ENCODE measurements at places on chromosomes 7 and 10.
A peak's percentile ranks its signal among the peaks of the same experiment; 100 is the strongest.

DNA sequence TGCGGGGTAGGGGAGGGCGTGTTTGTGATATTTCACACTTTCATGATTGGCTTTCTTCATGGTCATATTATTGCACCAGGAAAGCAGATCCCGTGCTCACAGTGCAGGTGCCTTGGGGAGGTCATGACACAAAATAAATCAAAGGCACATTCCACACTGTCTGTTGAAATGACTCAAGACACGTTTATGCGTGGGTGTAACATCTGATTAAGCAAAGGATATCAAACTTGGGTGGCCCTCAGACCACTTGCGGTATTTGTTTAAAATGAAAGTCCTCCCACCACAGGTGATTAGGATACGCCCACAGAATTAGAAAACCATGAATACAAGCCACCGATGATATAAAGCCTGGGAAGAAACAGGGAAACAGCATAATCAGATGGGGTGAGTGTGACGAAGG, 51.1 kb downstream of the SVIL start:
- no peak for DNase-seq

DNA sequence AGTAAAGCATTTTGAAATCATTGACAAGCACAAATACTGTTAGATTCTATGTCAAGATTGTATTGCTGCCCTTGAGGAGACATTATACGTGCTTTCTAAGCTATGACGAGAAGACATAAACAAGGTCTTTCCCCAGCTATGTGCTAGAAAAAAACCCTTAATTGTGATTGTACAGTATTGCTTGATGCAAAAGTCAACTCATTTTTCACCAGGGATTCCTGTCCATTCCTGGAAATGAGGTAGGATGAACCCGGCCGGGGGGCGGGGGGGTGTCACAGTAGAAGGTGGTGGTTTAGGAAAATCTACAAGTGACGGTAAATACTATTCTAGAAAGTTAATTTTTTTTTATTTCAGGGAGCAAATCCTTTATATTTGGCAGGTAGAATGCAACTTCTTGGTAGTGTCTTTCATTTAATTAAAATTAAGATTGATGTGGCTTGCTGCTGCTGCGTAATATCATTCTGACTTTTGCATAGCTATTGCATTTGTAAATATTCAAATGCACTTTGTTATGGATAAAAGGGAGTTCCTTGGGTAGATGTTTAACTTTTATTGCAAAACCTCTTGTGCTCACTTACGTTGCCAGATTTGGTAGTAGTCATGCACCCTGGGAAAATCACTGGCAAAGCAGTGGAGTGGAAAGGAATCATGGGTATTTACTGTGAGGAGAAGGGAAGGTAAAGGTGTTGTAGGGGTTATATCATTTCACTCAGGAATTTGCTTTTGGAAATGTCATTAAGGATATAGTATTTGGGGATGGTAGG, 164.4 kb upstream of the PRPS1L1 start:
- no peak for DNase-seq

DNA sequence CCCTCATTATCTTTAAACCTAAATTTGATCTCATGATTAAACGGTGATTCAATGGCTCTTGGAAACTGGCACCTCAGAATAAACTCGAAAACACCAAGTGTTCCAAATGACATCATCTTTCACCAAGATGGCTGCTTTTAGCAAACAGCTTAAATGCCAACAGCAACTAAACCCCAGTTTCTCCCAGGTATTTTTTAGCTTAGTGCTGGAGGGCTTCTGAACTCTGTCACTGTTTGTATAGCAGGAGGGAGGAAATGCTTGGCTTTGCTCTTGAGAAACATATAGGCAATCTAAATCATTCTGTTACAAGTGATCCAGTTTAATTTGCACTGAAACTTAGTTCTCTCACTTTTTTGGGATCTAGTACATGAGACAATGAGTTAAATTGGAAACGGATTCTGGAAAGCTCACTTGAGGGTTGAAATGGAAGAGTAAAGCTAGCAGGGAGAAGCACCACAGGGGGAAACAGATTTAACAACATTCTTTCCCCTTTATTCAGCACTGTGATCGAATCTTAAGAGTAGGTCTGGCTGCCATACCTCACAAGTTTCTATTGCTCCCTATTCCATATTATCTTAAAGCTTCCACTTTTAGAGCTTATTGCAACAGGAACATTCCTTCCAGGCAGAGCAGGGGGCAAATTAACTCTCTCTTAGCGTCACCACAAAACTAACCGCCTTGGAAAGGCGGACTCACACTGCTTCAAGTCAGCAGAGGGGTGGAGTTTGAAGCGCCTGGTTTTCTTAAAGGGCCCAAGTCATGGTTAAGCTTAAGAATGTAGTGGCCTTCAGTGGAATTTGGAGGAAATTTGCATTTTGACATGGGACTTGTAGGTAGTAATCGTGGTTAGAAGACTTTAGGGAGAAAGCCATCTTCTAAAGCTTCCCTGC, 1.8 kb upstream of the CCDC6 start:
- peak; percentile 90 for DNase-seq

- no peak for DNase-seq
These were observed 177.4 kb downstream of the ELFN1 start for GRCh38 chr7:1847260-1848001.

- DNase-seq, result no peak
These were observed 449.7 kb downstream of the AUTS2 start for GRCh38 chr7:70047891-70048448.

- DNase-seq, result no peak
These were observed 78.6 kb downstream of the MAD1L1 start for GRCh38 chr7:2154121-2154520.

GRCh38 chr10:72234560-72235095, 18.6 kb upstream of the ASCC1 start:
- DNase-seq, result no peak

- peak; percentile 89 for DNase-seq
These were observed 256.4 kb downstream of the CAMK1D start for GRCh38 chr10:12605580-12606405.

- DNase-seq, result no peak
These were observed 10.1 kb upstream of the LEP start for GRCh38 chr7:128231021-128231420.

DNA sequence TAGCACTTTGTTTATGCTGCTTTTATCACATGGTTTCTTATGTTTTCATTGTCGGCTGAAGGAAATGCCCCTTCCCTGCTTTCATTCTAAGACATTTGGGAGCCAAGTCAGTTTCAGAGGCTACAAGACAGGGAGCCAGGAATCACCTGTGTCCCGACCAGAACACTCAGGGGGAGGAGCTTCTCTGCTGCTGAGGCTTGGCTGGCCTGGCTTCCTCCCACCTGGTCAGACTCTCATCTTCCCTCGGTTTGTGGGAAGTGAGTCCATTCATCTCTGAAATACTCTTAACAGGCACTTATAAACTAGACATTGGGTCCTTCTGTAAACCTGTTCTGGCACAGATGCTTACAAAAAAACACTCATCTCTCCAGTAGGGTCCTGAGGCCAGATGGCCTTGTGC, 19.6 kb upstream of the GOLGA7B start:
- no peak for DNase-seq

GRCh38 chr10:71222601-71223346, 10.4 kb downstream of the UNC5B start:
- no peak for DNase-seq

DNA sequence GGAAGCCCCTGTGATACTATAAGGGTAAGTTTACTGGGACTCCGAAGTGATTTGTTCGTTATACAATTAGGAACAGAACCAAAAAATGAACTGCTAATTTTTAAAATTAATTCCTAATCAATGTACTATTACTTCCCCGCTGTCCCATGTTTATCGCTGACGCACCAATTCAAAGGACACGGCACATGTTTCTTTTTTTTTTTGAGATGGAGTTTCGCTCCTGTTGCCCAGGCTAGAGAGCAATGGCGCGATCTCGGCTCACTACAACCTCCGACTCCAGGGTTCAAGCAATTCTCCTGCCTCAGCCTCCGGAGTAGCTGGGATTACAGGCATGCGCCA, 1.5 kb upstream of the FMC1 start:
- no peak for DNase-seq

DNA sequence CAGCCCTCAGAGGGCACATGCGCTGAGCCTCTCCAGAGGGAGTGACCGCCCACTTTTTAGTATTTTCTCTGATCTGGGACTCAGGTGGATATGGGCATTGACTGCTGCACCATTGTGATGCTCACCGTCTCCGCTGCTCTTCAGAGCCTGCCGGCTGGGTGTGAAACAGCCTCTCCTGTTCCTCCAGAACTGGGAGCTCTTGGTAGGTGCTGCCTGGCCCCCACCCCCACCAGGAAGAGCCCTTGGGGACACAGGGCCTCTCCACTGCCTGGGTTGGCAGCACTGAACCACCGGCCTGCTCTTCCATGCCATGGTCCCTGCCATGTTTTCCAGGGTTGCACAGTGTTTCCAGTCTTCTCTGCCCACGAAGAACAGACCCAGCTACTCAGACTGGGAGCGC, 36.3 kb downstream of the ARHGAP22 start:
- DNase-seq, result no peak
